Fibroblast of mammary gland (primary cell): ENCODE measurements at places on chromosomes 1 and 21.

DNA sequence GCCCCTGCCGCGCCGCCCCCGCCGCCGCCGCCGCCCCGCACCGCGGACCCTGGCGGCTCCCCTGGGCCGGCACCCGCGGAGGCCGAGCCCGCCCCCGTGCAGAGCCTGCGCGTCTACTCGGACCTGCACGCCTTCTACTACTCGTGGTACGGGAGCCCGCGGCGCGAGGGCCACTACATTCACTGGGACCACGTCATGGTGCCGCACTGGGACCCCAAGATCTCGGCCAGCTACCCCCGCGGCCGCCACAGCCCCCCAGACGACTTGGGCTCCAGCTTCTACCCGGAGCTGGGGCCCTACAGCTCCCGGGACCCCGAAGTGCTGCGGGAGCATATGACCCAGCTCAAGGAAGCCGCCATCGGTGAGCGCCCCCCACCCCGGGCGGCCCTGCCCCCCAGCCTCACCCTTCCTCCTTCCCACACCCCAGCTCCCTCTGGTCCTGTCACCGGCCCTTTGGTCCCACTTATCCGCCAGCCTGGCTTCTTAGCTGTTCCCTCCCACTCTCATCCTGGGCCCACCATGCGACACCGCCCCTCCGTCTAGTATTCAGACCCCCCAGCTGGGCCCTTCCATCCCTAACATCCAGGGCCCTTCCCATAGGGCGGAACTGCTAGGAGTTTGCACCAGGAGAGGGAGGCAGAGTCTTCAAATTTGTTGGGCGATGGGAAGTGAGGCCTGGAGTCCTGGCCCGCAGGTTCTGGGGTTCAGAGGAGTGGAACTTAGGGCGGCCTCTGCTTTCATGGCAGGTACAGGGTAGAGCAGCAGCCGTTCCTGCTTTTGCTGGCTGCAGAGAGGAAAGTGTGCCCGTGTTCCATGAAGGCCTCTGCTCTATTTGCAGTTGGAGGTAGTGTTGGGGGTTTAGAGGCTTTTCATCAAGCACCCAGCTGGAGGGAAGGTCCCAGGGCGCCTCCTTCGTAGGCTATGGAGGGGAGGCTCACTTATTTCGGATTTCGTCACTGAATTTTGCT is 1.0 kb downstream of the MANEAL start:
- DNase-seq = no peak

DNA sequence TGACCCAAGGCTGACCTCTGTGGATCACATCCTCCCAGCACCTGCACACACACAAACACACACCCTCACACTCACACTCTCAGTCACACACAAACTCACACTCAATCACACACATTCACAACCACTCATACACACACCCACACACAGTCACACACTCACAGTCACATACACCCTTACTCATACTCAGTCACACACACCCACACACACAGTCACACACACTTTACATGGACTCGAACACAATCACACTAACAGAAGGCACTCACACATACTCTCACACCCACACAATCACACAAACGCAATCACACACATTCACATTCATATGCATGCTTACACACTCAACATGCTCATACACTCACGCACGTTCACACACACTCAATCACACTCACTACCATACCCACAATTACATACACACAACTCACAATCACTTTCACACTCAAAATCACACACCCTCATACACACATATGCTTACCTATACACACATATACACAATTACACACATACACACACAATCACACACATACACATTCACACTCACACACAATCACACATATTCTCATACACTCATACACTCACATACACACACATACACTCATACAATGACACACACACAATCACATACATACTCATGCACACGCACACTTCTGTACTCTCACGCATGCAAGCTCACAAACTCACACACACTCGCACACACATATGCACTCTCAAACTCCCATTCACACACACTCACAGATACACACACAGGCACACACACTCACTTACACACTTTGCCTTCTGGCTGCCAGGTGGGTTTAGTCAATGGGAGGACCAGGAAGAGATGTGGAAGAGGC is 6.1 kb downstream of the MEGF6 start:
- no peak for DNase-seq

GRCh38 chr1:94707321-94708298 is 112.5 kb upstream of the SLC44A3 start:
- DNase-seq = peak; percentile 89

DNA sequence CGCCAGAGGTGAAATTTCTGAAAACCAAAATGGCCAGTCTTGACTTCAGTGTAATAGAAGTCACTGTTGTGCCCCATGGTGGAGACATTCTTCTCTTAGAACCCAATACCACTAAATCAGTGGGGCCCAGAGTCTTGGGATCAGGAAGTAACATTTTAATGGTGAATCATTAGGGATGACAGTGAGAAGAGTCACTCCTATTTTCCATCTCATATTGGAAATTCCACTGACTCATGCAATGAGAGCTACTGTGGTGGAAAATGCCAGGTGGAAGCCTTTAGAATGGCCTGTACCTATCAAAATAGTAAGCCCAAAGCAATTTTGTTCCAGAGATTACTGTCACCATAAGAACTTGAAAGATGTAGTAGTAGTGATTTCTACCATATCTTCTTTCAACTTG is 20.6 kb upstream of the PPM1J start:
- DNase-seq = peak; percentile 86

DNA sequence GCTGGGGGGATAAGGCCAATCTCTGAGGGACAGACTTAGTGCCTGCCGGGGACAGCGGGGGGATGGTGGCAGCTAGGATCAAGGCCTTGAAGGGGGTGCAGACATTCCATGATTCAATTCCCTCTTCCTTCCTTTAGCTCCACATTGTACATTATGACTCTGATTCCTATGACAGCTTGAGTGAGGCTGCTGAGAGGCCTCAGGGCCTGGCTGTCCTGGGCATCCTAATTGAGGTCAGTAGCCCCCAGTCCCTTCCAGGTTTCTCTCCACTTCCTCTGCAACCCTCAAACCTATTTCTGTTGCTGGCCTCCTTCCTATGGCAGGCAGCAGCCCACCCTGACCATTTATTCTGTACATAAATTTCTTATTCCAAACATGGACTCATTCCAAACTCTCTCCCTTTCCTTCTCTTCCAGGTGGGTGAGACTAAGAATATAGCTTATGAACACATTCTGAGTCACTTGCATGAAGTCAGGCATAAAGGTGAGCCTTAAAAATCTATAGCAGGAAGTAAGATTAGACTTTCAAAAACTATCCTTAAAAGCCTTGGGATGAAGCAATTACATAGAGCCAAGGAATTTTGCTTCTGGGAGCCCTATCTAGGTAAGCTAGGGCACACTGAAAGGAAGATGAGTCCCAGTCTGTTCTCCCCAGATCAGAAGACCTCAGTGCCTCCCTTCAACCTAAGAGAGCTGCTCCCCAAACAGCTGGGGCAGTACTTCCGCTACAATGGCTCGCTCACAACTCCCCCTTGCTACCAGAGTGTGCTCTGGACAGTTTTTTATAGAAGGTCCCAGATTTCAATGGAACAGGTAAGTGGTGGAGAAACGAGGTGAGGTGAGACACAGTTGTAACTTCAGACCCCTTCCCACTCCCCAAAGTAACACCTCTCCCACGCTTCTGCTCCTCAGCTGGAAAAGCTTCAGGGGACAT is 5.1 kb downstream of the CA14 start:
- no peak for DNase-seq

DNA sequence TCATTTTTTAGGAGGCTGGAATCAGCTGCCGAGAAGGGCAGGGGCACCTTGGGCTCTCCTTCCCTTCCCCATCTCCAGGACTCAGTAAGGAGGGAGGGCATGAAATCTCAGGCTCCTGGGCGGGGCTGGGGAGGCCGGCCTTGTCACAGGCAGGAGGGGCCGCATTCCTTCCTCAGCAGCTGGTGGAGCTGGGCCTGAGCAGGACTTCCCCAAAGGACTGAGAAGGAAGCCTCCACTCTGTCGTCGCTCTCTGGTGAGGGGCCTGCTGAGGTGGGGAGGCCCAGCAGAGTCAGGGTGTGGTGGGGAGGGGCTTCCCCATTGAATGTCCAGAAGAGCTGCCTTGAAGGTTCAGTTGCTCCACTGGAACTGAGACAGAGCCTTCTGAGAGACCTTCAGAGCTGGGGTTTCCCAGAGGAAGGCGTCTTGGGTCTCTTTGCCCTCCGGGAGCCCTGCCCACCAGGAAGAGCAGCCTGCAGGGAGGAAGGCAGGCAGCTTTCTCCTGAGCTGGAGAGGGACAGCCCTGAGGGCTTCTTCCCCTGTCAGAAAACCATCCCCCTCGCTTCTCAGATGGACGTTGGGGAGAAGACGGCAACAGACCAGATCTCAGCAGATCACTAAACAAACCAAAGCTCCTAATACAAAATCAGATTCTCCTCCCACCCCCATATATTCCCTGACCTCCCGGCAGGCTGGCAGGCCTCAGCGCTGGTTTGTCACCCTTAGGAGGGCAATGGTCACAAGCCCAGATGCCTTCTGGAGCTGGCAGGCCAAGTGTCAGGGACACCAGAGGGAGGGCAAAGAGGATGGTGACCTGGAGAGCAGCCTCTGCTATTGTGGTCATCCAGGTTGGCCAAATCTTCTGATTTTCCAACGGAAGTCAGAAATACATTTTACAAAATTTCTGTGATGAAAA is 10.7 kb downstream of the KCNA10 start:
- no peak for DNase-seq

- peak; percentile 36 for DNase-seq
These were observed 5.1 kb downstream of the TMEM201 start for GRCh38 chr1:9593492-9594465.
